Pancreas (tissue), 10 donors: ENCODE measurements at places on chromosomes 6 and 20. TPM values are rescaled to one million over a fixed set of nuclear protein-coding genes. Genes with fewer than 3 reads are reported as not detected.

The RIMS4 gene
- 0.06 TPM for total RNA-seq

The SHLD1 gene
- 2.2 TPM for total RNA-seq

The PLCB1 gene
- 15.3 TPM for total RNA-seq

The TMEM239 gene
- total RNA-seq, result not detected

The TRIM31 gene
- total RNA-seq, result 0.14 TPM

The SPATS1 gene
- total RNA-seq, result not detected

The THBD gene
- 3.7 TPM for total RNA-seq

The MTFR2 gene
- 0.46 TPM for total RNA-seq

The PLA2G7 gene
- 0.14 TPM for total RNA-seq

GRCh38 chr20:2749951-2750490 lies 50.4 kb downstream of the CPXM1 start:
- H3K4me3 ChIP-seq, result no peak overlapping the region
- H3K27ac ChIP-seq, result no peak overlapping the region
- H3K36me3 ChIP-seq, result no peaks in the 10 kb centered on the region
- H3K27me3 ChIP-seq, result no peaks in the 10 kb centered on the region
- DNase-seq, result no peak

GRCh38 chr6:137637121-137637520 lies 142.9 kb upstream of the OLIG3 start:
- no peaks in the 10 kb centered on the region for H3K36me3 ChIP-seq
- H3K4me3 ChIP-seq, result no peak overlapping the region
- no peak overlapping the region for H3K27ac ChIP-seq
- DNase-seq, result no peak
- no peaks in the 10 kb centered on the region for H3K27me3 ChIP-seq
- no peaks in the 10 kb centered on the region for H3K4me1 ChIP-seq

DNA sequence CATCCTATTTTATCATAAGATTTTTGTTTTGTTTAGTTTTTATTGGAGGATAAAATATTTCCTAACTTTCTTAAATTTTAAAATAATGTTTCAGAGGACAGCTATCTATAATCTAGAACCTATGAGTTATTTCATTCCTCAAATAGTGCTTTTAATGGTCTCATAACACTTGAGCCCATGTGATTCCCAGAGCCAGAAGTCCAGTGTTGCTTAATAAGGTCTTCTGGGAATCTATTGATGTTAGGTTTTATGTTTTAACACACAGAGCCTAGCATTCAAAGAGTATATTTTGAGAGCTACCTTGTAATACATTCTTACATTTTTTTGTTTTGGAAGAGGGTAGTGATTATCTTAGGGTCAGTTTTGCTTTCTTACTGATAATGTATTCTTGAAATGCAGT lies 200.2 kb downstream of the CENPW start:
- no peaks in the 10 kb centered on the region for H3K36me3 ChIP-seq
- H3K27me3 ChIP-seq, result no peaks in the 10 kb centered on the region
- DNase-seq, result no peak
- H3K4me3 ChIP-seq, result no peak overlapping the region
- no peak overlapping the region for H3K27ac ChIP-seq
- no peaks in the 10 kb centered on the region for H3K4me1 ChIP-seq

GRCh38 chr6:13807696-13808095 lies 6.7 kb downstream of the MCUR1 start:
- no peaks in the 10 kb centered on the region for H3K4me1 ChIP-seq
- no peak for DNase-seq
- H3K4me3 ChIP-seq, result no peak overlapping the region
- peaks cover 14% of the 10 kb centered on the region for H3K36me3 ChIP-seq
- no peak overlapping the region for H3K27ac ChIP-seq
- no peaks in the 10 kb centered on the region for H3K27me3 ChIP-seq

- H3K36me3 ChIP-seq, result no peaks in the 10 kb centered on the region
- H3K27me3 ChIP-seq, result no peaks in the 10 kb centered on the region
- no peaks in the 10 kb centered on the region for H3K4me1 ChIP-seq
- DNase-seq, result no peak
Measured at GRCh38 chr6:85798931-85799652, 156.4 kb upstream of the SYNCRIP start.

DNA sequence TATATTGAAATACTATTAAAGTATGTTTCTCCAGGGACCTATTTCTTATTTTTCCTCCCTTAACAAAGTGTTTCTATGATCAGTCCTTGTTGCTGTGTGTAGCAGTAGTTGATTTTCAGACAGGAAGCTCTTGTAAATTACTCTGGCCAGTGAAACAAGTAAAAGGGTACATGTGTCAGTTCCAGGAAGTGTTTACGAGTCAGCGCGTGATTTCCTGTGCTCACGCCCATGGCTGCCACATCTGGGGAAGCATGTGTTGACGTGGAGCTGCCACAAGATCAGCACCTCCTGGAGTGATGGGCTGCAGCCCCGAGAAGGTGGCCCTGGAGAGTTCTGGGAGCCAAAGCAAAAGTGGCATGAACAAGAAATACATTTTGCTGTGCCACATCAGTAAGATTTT lies 38.6 kb upstream of the GGTLC1 start:
- no peaks in the 10 kb centered on the region for H3K4me1 ChIP-seq
- no peak overlapping the region for H3K4me3 ChIP-seq
- H3K27me3 ChIP-seq, result no peaks in the 10 kb centered on the region
- H3K27ac ChIP-seq, result no peak overlapping the region

DNA sequence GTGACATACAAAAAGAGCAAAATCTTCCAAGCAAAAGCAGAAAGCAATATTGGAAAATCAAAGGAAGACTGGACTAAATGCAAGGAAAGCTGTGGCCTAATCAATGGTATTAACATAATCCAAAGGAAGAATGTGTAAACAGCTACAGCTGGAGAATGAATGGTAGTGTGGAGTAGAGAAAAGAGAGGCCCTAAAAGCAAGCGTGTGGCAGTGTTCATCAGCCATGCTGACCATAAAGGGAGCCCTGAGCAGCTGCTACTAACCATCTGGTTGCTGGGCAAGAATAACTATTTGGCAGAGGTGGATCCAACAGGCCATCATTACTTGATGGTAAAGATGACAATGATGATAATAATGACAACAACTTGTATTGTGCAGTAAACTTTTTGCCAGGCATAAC lies 148.5 kb upstream of the BEND6 start:
- no peak overlapping the region for H3K4me3 ChIP-seq
- DNase-seq, result no peak
- H3K27me3 ChIP-seq, result no peaks in the 10 kb centered on the region
- H3K36me3 ChIP-seq, result no peaks in the 10 kb centered on the region

DNA sequence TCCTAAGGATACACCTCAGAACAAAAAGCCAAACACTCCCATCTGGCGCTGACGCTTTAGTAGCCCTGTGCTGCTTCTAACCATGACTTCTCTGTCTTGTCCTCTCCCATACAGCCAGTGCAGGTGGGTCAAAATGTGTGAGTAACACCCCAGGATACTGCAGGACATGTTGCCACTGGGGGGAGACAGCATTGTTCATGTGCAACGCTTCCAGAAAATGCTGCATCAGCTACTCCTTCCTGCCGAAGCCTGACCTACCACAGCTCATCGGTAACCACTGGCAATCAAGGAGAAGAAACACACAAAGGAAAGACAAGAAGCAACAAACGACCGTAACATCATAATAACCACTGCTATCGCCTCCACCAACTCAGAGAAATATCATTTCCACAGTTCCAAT lies 1.4 kb downstream of the DEFB132 start:
- no peaks in the 10 kb centered on the region for H3K4me1 ChIP-seq
- no peak overlapping the region for H3K4me3 ChIP-seq
- H3K27me3 ChIP-seq, result no peaks in the 10 kb centered on the region
- H3K27ac ChIP-seq, result no peak overlapping the region
- no peaks in the 10 kb centered on the region for H3K36me3 ChIP-seq

- H3K4me3 ChIP-seq, result peak overlapping the region; percentile 30
- DNase-seq, result no peak
- H3K27ac ChIP-seq, result no peak overlapping the region
- no peaks in the 10 kb centered on the region for H3K4me1 ChIP-seq
- H3K36me3 ChIP-seq, result no peaks in the 10 kb centered on the region
- no peaks in the 10 kb centered on the region for H3K27me3 ChIP-seq
Measured at GRCh38 chr6:32095338-32096086, 13.6 kb downstream of the TNXB start.

- H3K36me3 ChIP-seq, result peaks cover 7% of the 10 kb centered on the region
- no peaks in the 10 kb centered on the region for H3K27me3 ChIP-seq
- no peak for DNase-seq
- no peaks in the 10 kb centered on the region for H3K4me1 ChIP-seq
Measured at GRCh38 chr20:21136015-21136732, 10.3 kb downstream of the KIZ start.

DNA sequence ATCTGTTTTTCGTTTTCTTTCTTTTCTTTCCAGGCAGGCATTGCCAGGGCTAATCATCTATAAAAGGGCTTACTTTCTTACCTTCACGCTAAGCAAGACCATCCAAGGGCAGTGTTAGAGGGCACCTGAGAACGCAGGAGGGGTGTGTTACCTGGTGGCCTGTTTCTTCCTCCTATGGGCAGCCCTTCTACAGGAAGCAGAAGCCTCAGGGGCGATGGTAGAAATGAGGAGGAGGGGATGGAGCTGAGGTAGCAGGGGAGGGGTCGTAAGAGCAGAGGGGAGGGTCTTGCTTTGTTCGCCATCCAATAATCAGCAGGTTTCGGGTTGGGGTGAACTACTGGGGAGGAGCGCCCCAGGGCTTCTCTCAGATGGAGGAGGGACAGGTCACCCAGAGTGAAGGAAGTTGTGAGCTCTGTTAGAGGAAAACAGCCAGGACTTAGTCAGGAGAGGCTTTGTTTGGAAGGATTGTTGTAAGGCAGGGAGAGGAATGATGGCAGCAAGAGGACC lies 1.5 kb upstream of the CCR6 start:
- H3K4me1 ChIP-seq, result no peaks in the 10 kb centered on the region
- H3K36me3 ChIP-seq, result no peaks in the 10 kb centered on the region
- no peaks in the 10 kb centered on the region for H3K27me3 ChIP-seq
- no peak overlapping the region for H3K27ac ChIP-seq

DNA sequence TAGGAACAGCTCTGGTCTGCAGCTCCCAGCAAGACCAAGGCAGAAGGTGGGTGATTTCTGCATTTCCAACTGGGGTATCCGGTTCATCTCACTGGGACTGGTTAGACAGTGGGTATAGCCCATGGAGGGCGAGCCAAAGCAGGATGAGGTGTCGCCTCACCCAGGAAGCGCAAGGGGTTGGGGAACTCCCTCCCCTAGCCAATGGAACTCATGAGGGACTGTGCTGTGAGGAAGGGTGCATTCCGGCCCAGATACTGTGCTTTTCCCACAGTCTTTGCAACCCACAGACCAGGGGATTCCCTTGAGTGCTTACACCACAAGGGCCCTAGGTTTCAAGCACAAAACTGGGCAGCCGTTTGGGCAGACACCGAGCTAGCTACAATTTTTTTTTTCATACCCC lies 21.8 kb downstream of the HDDC2 start:
- DNase-seq, result no peak
- no peaks in the 10 kb centered on the region for H3K27me3 ChIP-seq
- H3K4me3 ChIP-seq, result no peak overlapping the region

DNA sequence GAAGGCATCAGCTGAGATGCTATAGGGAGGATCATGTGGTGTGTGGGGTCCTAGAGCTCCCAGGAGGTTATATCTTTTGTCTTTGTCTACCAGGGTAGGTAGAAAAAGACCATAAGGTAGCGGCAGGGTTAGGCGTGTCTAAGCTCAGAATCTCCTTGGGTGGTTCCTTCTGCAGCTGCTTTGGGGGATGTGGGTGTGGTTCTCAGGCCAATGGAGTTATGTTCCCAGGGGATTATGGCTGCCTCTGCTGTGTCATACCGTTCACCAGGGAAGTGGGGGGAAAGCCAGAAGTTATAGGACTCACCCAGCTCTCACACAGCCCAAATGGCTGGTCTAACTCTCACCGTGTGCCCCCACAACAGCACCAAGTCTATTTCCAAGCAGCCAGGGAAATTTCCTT lies 107.4 kb upstream of the ADGRB3 start:
- no peaks in the 10 kb centered on the region for H3K36me3 ChIP-seq
- no peak for DNase-seq
- no peaks in the 10 kb centered on the region for H3K27me3 ChIP-seq
- H3K4me1 ChIP-seq, result no peaks in the 10 kb centered on the region
- no peak overlapping the region for H3K27ac ChIP-seq

- no peaks in the 10 kb centered on the region for H3K4me1 ChIP-seq
- H3K36me3 ChIP-seq, result no peaks in the 10 kb centered on the region
- no peak overlapping the region for H3K4me3 ChIP-seq
- no peak for DNase-seq
- H3K27ac ChIP-seq, result no peak overlapping the region
Measured at GRCh38 chr20:44762466-44763140, 16.9 kb downstream of the KCNK15 start.

DNA sequence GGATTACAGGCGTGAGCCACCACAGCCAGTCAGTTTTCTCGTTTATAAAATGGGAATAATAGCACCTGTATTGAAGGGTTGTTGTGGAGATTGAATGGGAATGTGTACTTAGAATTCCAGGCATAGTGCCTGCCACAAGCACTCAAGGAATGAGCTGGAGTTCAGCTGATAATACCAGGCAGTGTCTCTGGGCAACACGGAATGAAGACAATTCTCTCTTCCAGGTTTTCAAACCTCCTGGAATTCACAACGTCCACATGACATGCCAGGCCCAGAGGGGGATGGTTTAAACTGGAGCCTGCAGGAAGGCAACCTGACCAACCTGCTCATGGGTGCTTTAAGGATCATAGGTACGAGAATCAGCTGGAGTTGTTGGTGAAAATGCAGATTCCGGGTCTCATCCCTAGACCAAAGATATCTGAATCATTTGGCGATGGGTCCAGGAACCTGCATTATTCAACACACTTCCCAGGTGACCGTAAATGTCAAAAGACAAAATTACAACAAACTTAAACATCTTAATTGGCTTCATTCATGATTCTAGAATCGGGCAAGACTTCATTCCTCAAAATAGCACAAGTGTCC lies 1.9 kb upstream of the PTPN1 start:
- H3K27ac ChIP-seq, result no peak overlapping the region
- H3K36me3 ChIP-seq, result no peaks in the 10 kb centered on the region
- H3K27me3 ChIP-seq, result no peaks in the 10 kb centered on the region
- no peak for DNase-seq
- no peak overlapping the region for H3K4me3 ChIP-seq
- peaks cover 15% of the 10 kb centered on the region for H3K4me1 ChIP-seq

- H3K4me1 ChIP-seq, result no peaks in the 10 kb centered on the region
- no peaks in the 10 kb centered on the region for H3K27me3 ChIP-seq
- H3K4me3 ChIP-seq, result no peak overlapping the region
- no peak for DNase-seq
- no peak overlapping the region for H3K27ac ChIP-seq
- no peaks in the 10 kb centered on the region for H3K36me3 ChIP-seq
Measured at GRCh38 chr6:152879681-152880080, 103.2 kb downstream of the FBXO5 start.

DNA sequence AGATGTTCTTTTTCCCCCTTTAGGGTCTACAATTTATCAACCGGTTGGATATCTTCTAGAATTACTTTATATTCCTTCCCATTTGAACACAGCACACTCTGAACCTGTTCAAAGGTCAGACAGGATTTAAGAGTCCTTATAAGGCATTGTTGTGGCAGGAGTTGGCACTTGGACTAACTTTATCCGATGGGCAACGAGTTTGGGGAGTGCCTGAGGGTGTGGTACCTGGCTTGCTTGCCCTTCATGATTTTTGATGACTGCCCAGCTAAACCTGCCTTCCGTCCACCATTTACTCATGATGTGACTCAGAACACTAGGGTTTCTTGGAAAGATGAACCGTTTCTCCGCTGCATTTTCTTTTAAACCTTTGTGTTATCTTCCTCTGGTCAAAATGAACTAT lies 285.2 kb downstream of the FOXC1 start:
- no peaks in the 10 kb centered on the region for H3K27me3 ChIP-seq
- H3K4me3 ChIP-seq, result no peak overlapping the region
- H3K27ac ChIP-seq, result no peak overlapping the region
- H3K4me1 ChIP-seq, result no peaks in the 10 kb centered on the region
- DNase-seq, result peak; percentile 67
- no peaks in the 10 kb centered on the region for H3K36me3 ChIP-seq

- H3K27me3 ChIP-seq, result no peaks in the 10 kb centered on the region
- no peaks in the 10 kb centered on the region for H3K36me3 ChIP-seq
- H3K4me3 ChIP-seq, result no peak overlapping the region
Measured at GRCh38 chr20:24296477-24297261, 172.8 kb upstream of the SYNDIG1 start.
